ENCODE measurements at places on chromosomes 1 and 21.

GRCh38 chr1:906600-907420 lies 16.9 kb upstream of the SAMD11 start:
- peak; percentile 82 for DNase-seq

GRCh38 chr1:213605732-213606131 lies 382.0 kb upstream of the PROX1 start:
- DNase-seq: no peak

DNA sequence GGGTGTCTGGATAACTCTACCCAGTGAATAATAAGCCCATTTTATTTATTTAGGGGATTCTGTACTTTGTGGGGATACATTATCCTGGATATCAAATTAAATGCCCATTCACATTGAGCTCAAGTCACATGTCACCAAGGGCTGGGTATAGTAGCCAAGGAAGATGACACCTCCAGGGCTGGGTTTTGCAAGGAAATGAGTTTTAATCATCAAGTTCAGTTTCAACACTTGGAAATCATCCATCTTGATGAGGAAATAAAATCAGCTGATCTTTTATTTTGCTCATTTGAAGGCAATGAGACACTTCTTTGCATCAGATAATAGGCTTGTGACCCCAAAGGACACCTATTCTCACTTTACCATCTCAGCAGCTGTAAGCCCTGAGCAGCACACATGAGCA lies 80.0 kb upstream of the TNR start:
- no peak for DNase-seq

- DNase-seq: no peak
Observed at GRCh38 chr1:21613072-21613867, 55.9 kb downstream of the RAP1GAP start.

DNA sequence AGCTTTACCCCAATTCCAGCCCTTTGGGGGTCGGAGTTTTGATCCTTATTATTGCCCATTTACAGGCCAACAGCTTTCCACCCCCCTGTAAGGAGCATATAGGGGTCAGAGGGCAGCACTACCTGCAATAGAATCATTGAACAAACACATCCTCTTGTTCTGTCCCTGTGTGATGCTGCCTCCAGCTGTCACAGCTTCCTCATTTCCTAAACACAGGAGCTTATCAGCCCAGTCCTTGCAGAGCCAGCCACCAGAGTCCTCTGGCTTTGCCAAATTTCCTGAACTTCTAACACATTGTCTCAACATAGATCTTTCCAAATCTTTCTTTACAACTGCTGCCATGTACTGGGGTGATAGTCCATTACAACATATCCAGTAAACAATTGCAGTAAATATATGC lies 32.8 kb upstream of the PTBP2 start:
- DNase-seq: peak; percentile 51

GRCh38 chr1:194862129-194862528 lies 1675.7 kb upstream of the B3GALT2 start:
- DNase-seq: no peak

DNA sequence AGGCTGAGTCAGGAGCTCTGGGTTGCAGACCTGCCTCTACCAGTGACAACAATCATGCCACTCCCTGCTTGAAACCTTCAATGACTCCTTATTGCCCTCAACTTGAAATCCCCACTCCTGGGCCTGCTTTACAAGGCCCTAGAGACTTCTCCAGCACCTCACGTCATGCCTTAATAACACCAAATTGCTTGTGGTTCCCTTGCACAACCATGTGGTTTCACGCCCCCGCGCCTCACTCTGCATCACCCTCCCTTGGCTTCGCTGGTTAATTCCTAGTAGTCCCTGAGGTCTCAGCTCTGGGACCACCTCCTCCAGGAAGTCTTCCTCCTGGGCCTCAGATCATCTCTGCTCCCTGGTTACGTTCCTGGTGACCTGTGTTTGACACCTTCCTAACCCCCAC lies 33.0 kb downstream of the EPHA2 start:
- no peak for DNase-seq

DNA sequence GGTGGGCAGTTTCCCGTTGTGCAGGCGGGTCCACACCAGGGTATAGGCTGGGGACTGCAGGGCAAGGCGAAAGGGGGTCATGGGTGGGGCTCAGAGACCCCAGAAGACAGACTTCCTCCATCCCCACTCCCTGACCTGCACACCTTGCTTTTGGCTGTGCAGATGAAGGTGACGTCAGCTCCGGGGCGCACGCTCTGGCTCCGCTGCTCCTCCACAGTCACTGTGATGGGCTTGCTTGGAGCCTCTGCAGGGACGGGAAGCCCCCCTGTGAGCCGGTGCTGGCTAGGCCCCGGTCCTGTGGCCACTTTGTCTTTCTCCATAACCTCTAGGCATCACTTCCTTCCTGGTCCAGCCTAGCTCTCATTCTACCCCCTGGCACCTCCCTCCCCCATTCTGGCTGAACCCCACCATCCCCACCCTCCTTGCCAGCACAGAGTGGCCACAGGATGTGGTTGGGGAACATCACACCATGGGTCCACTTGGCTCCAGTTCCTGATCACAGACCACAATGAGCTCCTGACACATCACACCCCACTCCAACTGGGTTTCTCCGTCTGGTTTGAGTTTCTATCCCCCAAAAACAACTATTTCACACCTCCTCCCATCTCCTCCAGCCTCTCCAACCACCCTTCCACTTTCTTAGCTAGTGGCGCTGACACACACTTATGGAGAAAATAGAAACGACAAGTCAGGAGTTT lies 45.2 kb downstream of the LDLRAD2 start:
- DNase-seq: no peak

GRCh38 chr1:95168028-95168427 lies 50.9 kb downstream of the TLCD4 start:
- no peak for DNase-seq

- no peak for DNase-seq
Observed at GRCh38 chr1:12475530-12475934, 142.5 kb downstream of the DHRS3 start.

GRCh38 chr1:21898326-21899200 lies 38.5 kb downstream of the HSPG2 start:
- DNase-seq: no peak

DNA sequence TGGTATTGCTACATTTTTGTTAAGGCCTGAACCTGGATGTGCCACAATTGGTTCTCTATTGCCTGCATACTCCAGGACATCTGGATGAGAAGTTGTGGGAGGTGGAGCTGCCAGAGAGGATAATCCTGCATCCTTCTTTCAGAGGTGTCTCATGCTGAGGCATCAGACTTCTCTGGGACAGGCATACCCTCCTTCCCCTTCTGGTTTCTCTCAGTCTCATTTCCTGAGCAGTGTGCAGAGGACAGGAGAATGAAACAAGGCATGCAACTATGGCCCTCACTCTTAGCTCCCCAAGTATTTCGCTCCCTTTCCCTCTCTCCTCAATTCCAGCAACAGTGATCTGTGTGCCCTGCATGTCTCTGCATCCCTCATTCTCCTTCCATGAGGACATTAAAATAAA lies 7.6 kb upstream of the RGSL1 start:
- no peak for DNase-seq

DNA sequence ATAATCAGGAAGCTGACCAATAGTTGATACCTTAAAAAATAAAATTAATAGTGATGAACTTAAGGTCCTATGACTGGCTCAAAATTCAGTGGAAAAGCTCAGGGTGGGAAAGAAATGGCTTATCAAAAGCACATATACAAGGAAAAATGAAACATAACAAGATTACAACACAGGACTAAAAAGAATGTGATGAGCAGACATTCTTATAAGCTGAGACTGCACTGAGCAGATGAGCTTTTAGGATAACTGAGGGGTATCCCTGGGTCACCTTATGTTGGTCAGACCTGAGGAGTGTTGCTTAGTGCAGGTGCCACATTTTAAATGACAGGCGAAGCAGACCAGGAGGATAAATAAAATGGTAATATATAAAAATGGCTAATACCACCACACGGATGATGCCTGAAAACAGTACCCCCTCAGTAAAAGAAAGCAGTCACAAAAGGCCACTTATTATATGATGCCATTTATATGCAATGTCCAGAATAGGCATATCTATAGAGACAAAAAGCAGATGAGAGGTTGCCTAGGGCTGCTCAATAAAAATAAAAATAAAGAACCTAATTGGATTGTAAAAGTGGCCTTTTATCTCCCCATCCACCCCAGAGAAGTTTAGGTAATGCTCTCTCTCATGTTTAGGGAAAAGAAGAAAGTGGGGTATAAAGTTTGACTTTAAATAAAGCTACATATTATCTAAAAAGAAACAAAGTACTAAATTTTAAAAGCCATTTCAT lies 163.9 kb downstream of the SLC45A1 start:
- no peak for DNase-seq

- no peak for DNase-seq
Observed at GRCh38 chr21:44253832-44254710, 7.6 kb downstream of the DNMT3L start.

- peak; percentile 57 for DNase-seq
Observed at GRCh38 chr1:7218210-7218832, 433.1 kb downstream of the CAMTA1 start.
